ENCODE measurements at places on chromosomes 6 and 20.

DNA sequence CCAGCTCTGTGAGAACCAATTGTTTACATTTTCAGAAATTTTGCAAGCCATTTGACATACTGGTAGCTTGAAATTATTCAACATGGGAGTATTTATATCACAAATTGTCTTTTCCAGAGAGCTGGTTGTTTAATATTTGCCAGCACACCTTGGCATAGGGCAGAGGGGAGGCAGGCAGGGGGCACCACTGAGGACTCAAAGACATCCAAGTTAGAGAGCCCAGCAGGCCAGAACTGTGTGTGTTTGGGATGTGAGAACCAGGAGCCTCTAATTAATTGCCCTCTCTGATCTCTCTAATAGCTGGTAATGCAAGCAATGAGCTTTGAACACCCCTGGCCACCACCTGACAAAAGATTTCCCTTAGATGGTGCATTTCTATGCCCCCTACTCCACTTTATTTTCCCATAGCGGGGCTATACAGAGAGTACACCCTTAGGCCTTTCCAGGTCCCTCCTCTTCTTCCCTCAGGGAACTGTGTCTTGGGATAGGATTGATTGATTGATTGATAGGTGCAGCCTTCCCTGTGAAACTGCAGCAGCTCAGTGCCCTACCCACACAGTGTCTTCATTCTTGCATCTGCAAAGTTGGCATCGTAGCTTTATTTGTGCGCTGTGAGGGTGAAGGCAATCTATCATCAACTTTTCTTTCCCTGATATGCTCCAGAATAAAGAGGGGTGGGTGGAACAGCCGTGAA lies 29.2 kb downstream of the MOCS1 start:
- no peak for DNase-seq

- DNase-seq: no peak
Measured at GRCh38 chr6:125797886-125798444, 7.2 kb downstream of the NCOA7 start.

GRCh38 chr6:124955108-124955856 lies 7.0 kb upstream of the RNF217 start:
- DNase-seq: no peak

DNA sequence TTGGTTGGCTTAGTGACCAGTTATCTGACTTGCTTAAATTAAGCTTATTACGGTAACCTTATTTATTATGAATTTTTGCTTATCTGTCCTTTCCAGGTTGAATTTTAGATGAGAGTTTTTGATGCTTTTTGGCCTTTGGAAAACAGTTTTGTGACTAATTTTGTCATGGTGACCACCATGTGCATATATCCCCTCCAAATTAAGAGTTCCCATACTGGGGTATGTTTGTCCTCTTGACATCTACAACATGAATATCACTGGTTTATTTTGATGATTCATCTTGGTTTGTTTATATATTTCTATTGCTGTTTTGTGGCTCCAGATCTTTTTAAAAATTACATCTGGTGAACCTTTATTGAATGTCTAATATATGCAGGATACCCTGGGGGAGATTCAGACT lies 61.4 kb downstream of the PHF20 start:
- DNase-seq: no peak

DNA sequence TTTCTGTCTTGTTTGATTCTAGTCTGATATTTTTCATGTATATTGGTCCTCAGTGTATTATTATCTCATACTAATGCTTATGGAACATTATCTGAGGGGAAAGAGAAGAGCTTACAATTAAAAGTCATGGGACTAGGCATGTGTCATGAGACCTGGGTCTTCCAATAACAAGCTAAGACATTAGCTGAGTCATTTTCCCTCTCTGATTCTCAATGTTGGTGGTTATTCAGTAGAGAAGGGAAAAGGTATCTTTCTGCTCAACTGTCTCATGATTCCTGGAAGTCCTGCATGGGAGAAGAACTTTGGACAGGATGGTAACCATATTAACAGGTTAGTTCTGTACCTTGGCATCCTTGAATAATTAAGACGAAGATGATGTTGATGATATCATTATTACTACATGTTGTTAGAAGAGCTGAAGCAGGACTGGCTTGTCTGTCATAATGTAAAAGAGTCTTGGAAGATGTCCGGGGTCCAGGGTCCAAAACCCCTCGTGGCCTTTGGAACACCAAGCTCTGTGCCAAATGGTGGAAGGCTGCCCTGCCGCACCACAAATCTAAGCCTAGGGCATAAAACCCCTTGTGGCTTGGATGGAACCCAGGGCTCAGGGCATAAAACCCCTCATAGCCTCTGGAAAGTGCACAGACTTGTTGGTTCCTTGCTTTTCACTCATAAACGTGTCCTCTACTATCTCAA lies 19.1 kb downstream of the TRIM38 start:
- no peak for DNase-seq

DNA sequence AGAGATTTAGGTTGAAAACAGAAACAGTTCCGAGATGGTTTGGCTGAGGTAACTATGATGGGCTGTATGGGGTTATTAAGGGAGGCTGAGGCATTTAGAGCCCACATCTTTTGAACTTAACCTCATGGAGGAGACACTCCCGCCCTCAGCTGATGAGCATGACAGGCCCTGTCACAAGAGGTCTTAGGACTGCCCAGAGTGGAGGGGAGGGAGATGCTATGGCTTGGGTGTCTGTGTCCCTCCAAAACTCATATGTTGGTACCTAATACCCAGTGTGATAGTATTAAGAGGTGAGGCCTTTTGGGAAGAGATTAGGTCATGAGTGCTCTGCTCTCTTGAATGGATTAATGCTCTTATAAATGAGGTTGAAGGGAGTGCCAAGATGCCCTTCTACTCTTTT lies 126.6 kb downstream of the CDC5L start:
- no peak for DNase-seq

DNA sequence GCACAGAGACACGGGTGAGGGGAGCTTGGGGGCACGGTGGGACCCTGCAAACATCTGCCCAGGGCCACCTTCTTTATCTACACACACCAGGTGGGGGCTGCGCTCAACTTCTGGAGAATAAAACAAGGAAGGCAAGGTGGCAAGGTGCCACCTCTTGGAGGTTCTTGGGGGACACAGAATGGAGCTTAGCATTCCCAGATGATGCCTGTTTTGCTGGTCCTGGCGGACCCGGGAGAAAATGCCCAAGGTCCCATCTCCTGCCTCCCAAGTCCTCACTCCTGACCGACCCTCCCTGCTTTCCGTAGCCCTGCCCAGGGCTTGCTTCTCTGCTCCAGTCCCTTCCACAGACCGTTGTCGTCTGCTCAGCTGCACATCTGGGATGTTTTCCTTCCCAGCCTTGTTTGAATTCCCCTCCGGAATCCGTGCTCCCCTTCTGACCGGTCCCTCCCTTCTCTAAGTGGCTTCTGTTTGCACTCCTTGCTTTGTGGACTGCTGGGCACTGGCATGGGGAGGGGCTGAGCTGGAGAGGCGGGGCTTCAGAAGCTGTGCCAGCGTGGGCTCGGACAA lies 13.1 kb downstream of the ITPR3 start:
- no peak for DNase-seq

- no peak for DNase-seq
Measured at GRCh38 chr20:17611540-17612286, 41.8 kb downstream of the DSTN start.

DNA sequence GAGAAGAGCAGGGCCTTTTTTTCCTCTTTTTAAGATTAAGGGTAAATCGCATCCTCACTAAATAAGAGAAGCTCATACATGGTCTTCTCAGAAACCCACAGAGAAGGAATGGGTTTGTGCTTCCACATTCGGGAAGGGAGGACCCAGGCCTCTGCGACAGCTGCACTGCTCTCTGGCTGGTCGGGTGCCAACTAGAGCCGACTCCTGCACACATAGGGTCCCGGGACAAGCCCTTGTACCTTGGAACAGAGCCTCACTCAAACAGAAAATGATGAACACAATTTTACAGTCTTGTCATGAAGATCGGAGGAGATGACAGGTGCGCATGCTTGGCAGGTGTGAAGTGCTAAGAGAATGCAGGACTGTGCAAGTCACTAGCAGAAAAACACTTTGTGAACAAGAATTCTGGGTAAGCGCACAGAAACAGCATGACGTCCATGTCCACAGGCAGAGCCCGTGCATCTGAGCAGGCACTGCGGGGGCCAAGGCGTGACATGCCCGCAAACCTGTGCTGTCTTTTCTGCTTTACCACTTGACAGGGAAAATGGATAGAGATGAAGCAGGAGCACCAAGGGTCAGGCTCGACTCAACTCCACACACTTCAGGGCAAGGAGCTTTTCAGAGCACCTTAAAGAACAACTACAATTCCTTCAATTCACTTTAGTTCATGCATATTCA lies 101.0 kb upstream of the MPC1 start:
- DNase-seq: no peak

DNA sequence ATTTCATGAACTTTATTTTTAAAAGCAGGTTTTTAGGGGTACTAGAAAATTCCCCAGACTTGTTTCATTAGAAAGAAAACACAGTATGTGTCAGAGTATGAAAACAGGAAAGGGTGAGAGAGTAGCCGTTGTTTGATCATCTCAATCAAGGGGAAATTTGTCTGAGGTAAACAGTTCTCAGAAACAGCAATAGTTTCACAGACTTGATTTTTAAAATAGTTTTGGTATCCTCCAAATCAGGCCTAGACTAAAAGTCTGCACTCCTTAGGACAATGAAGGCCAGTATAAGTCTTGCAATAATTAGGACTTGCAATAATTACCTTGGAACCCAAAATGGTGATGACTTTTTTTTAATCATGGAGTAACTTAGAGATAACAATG lies 176.6 kb upstream of the TAB2 start:
- no peak for DNase-seq

DNA sequence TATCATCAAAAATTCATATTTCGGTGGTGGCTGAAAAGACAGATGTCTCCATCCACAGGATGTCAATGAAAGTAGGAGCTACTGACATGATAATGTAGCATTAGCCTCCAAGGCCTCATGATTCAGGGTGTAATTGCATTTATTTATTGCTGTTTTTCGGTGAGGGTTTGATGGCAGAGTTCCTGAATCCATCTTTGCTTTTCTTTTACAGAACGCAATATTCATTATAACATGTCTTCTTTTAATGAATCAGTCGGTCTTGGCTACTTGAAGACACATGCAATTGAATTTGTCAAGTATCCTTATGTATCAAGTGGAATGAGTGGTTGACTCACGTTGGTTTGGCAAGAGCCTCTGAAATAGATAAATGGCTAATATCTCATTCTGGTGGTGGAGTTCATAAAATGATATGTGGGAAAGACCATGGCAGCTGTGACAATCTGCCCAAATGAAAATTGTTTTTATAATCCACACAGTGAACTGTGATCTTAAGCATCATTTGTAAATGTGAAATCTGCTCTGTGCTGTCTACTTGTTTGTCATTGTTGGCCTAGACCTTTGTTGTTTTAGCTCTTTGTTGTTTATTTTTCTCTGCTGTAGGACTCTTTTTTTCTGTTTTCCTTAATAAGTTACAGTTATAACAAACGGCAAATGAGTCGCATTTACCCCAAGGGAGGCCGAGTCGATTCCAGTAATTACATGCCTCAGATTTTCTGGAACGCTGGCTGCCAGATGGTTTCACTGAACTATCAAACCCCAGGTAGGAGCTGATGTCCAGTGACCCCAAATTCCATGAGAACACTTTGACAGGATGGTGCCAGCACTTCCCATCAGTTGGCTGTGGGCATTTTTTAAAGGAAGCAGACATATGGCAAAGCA lies 105.7 kb upstream of the LAMP5 start:
- no peak for DNase-seq

- no peak for DNase-seq
Measured at GRCh38 chr20:34998331-34998950, 42.8 kb downstream of the MYH7B start.

DNA sequence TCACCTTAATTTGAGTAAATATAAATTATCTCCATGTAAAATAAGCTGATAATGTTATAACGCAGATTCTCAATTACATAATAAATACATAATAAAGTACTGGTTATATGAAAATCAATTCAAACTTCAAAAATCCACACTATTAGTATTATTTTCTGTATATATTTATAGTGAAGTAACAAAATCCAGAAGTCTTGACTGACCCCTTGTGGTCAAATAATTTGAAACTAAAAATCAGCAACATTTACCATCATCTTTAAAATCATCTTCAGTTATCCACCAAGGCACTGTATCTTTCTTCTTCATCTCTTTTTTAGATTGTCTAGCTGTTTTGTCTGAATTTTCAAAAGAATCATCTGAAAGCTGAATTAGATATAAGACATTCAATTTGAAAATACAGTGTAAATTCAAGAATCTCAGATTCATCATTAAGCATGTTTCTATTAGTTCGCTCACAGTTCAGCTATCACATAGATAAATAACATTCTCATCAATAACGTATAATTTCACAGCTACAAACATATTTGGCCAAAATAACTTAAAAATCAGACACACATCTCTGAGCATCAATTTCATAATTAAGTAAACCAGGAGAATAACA lies 6.5 kb downstream of the CEP162 start:
- DNase-seq: no peak

DNA sequence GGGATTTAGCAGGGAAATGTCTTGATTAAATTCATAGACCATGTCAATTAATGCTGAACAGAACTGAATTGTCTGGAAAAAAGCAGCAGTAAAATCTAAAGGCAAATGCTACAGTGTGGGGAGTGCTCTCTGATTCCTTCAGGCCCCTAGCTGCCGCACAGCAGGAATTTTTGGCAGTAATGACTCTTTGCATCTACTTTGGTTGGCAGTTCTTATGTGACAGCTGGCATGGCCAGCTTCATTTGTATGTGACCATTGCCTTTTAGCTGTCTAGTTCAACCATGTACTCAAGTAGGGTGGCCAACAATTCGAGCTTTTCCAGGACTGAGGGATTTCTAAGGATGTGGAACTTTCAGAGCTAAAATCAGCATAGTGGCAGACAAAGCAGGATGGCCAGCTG lies 499.1 kb upstream of the MAN1A1 start:
- no peak for DNase-seq

DNA sequence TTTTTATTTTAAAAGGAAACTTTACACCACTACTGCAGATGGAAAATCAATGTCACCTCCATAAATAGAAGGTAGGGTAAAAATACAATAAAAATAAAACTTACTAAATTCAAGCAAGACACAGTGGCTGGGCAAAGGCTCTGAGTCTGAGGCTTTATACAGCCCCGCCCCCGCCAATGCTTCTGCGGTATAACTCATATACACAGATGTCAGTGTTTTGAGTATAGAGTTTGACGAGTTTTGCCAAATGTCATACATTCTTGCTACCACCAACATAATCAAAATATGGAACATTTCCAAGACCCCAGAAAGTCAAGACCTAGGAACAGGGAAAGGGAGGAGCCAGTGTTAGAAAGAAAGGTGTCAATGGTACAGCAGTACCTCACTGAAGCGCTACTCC lies 12.8 kb downstream of the NFATC2 start:
- DNase-seq: no peak

Data from cortex of kidney (tissue), 1 donor.